ENCODE measurements at places on chromosomes 12 and 14.

DNA sequence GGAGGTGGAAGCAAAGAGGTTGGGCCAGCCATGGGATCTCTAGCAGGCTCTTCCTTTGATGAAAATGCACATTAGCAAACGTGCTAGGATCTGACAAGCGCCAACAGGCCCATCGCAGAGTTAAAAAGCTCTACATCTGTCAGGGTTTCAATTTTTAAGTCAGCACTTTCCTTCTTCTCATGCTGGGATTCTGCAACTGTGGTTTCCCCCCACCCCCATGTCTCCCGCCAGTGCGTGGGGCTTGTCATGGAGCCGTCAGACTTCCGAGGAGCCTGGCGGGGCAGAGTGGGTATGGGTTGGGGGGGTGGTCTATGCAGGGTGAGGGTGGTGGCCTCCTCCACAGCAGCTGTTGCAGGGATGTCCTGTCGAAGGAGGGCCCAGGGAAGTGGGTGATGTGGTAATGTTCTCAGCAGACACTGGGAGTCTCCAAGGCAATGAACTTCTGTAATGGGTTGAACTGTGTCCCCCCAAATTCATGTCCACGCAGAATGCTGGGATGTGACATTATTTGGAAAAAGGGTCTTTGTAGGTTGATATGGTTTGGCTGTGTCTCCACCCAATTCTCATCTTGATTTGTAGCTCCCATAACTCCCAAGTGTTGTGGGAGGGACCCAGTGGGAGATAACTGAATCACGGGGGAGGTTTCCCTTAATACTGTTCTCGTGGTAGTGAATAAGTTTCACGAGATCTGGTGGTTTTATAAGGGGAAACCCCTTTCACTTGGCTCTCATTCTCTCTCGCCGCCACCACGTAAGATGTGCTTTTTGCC lies 115.2 kb upstream of the MAP1LC3B2 start:
- no peak for DNase-seq

GRCh38 chr12:5633106-5633505 lies 201.2 kb downstream of the NTF3 start:
- DNase-seq: no peak

- DNase-seq: no peak
Observed at GRCh38 chr14:100609331-100609870, 22.2 kb upstream of the BEGAIN start.

GRCh38 chr12:4444031-4444430 lies 1.6 kb downstream of the FGF6 start:
- no peak for DNase-seq

- DNase-seq: no peak
Observed at GRCh38 chr12:75482646-75483045, 2.1 kb downstream of the GLIPR1 start.

Measured in esophagus squamous epithelium (tissue), 5 donors.